ENCODE measurements at places on chromosomes 3 and 15.

DNA sequence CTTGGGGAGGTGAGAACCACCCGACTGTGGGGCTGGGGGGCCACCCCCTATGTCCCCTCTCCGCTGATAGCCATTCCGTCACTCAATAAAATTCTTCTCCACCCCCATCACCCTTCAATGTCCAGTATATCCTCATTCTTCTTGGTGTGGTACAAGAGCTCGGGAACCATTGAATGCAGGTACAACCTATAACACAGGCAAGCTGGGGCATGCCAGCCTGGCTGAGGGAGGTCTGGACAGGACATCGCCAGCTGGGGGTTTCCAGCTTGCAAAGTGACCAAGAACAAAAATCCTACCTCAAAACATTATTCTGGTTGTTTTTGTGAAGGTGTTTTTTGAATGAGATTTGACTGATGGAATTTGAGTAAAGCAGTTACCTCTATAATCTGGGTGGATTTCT lies 19.6 kb upstream of the BDH1 start:
- DNase-seq, result no peak

DNA sequence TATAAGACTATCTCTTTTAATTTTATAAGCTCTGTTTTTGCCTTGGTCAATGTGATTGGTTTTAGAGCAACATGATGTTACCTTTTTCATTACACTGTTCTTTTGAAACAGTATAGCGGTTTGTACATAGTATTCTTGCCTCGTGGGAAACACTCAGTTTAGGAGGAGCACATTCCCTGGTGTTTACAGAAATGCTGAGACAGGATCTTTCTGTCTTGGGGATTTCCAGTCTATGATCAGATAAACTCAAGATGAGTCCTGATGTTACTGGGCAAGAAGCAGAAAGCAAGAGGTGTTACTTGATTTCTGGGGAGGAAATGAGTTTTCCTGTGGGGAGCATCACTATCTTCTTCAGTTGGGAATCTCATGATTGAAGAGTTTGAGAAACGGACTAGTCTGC lies 2.5 kb downstream of the TMEM266 start:
- DNase-seq, result no peak

DNA sequence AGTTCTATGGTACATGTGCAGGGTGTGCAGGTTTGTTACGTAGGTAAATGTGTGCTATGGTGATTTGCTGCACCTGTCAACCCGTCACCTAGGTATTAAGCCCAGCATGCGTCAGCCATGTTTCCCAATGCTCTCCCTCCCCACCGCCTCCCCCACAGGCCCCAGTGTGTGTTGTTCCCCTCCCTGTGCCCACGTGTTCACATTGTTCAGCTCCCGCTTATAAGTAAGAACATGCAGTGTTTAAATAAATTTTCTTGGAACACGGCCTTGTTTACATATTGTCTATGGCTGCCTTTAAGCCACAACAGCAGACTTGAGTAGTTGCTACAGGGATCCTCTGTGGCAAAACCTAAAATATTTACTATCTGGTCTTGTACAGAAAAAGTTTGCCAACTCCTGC lies 41.3 kb upstream of the CORO2B start:
- DNase-seq, result no peak

DNA sequence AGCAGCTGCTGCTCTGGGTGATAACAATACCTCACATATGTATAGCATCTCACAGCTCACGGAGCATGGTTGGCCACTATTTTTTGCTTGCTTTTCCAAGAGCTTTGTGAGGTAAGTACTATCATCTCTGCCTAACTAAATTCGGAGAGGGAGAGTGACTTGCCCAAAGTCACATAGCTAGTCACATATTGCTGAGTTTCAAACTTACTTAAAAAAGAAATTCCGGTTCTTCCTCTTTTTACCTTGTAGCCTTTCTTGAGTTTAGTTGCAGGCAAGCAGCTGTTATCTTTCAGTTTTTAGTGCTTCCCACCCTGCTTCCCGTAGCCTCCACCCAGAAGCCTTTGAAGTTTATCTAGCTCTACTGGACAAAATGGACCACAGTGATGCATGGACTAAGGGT lies 309.2 kb downstream of the PDCD6IP start:
- no peak for DNase-seq

GRCh38 chr3:11391174-11391879 lies 119.1 kb downstream of the ATG7 start:
- DNase-seq, result no peak

GRCh38 chr3:12175137-12175593 lies 16.5 kb upstream of the TIMP4 start:
- DNase-seq, result no peak

DNA sequence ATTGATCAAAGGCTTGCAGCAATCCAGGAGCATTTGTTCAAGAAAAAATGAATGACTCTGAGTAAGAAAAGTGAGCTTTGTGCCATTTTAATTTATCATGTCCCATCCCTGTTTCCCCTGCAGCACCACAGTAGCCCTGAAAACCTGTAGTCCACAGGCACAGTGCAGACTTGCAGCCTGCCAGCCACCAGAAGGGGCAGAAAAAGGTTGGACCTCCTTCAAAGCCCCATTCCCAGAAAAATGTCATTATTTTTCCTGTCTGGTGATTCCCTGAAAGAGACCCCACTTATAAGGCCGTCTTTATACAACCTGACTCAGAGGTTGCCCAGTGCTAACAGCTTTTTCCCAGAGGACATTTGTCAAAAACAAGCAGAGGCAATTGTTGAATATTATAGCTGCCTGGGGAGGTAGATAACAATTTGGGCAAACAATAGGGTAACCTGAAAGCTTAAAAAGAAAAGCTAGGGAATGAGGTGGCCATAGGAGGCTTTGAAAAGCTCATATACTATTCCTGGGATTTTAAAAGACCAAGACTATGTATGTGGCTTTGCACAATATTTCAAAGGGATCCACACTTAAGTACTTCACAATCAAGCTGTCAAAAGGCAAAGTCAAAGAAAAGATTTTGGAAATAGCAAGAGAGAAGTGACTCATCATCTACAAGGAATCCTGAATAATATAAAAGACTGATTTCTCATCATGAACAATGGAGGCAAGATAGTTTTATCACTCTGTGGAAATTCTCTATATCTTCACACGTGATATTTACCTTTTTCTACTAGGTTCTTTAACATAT lies 136.8 kb upstream of the PLXNA1 start:
- no peak for DNase-seq

DNA sequence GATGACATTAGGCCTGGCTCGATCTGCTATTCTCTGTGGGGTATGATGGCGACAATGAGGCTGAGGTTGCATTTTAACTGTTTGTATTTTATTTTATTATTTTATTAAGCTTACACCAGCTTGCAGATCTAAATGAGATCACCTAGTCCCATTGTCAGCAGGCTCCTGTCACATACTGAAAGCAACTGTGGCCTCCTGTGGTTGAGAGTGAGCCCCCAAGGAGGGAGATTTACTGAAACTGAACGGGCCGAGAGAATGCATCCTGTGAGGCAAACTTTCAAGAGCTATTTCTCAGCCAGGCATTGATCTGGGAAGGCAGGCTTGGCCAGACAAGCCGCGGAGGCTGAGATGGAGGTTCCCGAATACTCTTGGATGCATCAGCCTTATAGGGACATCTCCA lies 210.4 kb upstream of the ARRDC4 start:
- no peak for DNase-seq

- DNase-seq, result no peak
Observed at GRCh38 chr3:185677146-185677829, 91.2 kb downstream of the SENP2 start.

DNA sequence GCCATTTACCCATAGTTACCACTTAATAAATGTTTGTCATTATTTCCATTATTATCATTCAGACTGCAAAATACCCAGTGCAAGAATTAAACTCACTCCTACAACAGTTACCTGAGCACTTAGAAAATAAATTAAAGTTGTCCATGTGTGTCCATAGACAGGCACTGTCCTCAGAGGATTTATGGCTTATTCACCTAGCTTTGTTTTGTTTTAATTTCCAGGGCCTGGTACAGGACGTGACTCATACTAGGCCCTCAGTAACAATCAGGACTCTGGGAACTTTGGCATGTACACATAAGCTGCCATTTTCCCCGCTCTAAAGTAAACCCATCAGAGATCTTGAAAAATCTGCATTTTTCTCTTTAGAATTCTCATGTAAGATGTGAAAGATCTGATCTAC lies 458.5 kb upstream of the ARRDC4 start:
- DNase-seq, result no peak

DNA sequence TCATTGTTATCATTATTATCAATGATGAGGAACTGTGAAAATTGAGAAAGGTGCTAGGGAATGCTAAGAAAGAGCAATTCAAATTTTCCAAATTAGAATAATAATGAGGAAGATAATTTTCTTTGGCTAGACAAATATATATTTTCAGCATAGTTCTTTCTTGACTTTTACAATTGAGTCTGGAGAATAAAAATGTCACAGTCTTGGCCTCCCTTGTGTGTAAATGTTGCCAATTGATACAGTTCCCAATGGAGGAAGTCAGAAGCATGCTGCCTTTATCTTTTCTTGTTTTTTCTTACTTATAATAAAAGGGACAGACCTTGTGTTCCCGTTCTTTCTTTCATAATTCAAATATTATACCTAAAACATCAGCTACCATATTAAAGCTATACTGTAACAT lies 774.4 kb downstream of the SI start:
- no peak for DNase-seq

GRCh38 chr3:65401359-65402305 lies 637.1 kb downstream of the MAGI1 start:
- no peak for DNase-seq

GRCh38 chr3:8152821-8153418 lies 348.7 kb upstream of the LMCD1 start:
- DNase-seq, result no peak

DNA sequence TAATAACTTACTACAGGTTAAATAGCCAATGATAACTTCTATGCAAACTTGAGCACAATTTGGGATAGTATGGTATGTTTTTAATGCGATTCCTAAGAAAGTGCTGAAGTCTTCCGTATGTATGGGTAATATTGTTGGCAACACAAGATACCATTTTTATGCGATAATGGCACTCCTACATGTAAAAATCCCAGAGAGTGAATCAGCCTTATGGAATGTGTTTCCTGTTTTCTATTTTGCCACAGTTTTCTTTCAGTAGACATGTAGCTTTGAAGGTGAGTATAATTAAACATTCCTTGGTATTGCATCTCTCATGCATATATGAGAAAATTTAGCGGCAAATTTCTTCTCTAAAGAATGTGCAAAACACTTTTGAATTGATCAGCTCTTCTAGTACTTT lies 396.8 kb upstream of the AZI2 start:
- no peak for DNase-seq

- no peak for DNase-seq
Observed at GRCh38 chr15:87591582-87591981, 665.0 kb downstream of the NTRK3 start.

- DNase-seq, result no peak
Observed at GRCh38 chr3:120326784-120327183, 22.4 kb downstream of the LRRC58 start.

DNA sequence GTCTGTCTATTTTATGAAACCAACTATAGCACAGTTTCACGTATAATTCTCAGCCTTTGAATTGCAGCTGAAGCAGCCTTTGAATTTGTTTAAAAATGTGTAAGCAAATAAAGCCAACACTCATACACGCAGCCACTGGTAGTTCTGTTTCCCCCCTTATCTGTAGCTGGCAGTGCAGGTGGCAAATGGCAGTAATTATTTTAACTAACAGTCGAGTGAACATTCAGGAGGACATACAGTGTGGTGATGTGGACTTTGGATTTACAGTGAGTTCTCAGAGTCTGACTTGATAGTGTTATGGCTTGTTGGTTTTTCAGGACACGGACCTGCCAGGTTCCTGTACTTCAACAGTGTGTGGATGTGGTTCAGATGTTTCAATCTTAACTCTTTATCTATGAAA lies 64.0 kb upstream of the SKOR1 start:
- no peak for DNase-seq

DNA sequence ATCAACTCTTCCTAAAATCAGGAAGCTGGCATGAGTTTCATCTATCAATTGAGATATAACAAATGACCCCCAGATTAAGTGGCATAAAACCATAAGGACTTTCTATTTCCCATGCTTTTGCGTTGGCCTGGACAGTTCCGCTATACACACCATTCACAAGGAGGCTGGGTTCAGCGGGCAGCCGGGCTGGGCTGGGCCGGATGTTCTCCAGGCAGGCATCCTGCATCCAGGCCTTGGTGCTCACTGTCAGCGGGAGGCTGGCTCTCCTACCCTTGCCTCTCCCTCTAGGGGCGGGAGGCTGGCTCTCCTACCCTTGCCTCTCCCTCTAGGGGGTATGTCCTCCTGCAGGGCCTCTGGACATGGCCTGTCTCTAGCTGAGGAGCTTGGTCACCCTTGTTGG lies 266.0 kb upstream of the ARRDC4 start:
- no peak for DNase-seq

- no peak for DNase-seq
Observed at GRCh38 chr15:72070817-72071447, 47.0 kb downstream of the MYO9A start.

- DNase-seq, result no peak
Observed at GRCh38 chr3:48119505-48120193, 68.6 kb downstream of the CDC25A start.

GRCh38 chr3:134034005-134034785 lies 4.5 kb upstream of the SLCO2A1 start:
- DNase-seq, result no peak

DNA sequence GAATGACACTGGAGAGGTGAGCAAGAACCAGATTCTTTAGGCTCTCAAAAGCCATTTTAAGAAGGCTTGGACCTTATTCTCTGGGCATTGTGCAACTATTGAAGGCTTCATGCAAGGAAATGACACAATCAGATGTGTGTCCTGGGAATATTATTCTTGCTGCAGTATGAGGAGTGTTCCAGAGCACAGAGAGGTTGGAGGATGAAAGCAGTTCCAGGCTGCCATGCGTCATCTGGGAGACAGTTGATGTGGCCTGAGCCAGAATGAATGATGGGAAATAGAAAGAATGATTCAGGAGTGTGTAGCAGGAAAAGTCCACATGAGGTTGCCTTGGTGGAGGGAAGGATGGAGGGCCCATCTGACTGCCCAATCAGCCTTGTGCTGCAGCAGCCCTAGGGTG lies 123.1 kb downstream of the CHCHD6 start:
- DNase-seq, result no peak

DNA sequence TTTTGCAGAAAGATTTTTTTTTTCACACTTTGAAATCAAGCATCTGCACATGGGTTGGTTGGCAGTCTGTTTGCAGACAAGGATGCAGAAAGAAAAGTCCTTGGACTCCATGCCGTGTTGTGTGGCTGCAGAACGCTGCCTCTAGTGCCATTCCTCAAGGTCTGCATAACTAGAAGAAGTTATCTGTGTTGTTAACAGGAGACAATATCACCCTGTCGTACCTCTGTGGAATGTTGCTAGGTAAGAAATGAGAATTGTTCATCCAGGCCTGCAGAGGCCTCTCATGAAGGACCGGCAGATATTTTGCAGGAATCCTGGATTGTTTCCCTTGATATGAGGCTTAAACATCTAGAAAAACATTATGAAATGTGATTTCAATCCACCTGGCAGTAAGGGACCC lies 58.5 kb upstream of the PPARG start:
- DNase-seq, result no peak

GRCh38 chr15:72338148-72338547 lies 18.2 kb upstream of the CELF6 start:
- DNase-seq, result no peak

GRCh38 chr15:70284438-70285214 lies 186.9 kb upstream of the TLE3 start:
- DNase-seq, result no peak
